Kidney (tissue), 22 donors: ENCODE measurements at places on chromosomes 5 and 9. TPM values are rescaled to one million over a fixed set of nuclear protein-coding genes. Genes with fewer than 3 reads are reported as not detected.
A peak's percentile ranks its signal among the peaks of the same experiment; 100 is the strongest.

- H3K27ac ChIP-seq: no peak overlapping the region
- no peaks in the 10 kb centered on the region for H3K27me3 ChIP-seq
- DNase-seq: no peak
- no peaks in the 10 kb centered on the region for H3K36me3 ChIP-seq
- H3K4me1 ChIP-seq: no peaks in the 10 kb centered on the region
These were observed 70.4 kb upstream of the SIMC1 start for GRCh38 chr5:176167800-176168199.

DNA sequence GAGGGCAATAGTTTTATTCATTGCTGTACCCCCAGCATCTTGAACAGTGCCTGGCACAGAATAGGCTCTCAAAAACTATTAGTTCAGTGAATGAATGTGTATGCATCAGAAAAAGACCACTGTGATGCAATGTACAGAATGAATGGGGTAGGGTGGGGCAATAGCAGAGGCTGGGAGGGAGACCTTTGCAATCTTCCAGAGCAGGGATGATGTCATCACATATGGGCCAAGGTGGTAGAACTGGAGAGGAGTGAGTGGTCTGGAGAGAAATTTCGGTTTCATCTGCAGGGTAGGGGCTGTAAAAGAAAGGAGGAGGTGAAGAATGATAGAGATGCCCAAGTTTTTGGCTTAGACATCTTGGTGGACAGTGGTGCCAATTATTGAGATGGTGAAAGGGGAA is 23.4 kb upstream of the ARAP3 start:
- DNase-seq: no peak
- no peaks in the 10 kb centered on the region for H3K36me3 ChIP-seq
- H3K27ac ChIP-seq: no peak overlapping the region

DNA sequence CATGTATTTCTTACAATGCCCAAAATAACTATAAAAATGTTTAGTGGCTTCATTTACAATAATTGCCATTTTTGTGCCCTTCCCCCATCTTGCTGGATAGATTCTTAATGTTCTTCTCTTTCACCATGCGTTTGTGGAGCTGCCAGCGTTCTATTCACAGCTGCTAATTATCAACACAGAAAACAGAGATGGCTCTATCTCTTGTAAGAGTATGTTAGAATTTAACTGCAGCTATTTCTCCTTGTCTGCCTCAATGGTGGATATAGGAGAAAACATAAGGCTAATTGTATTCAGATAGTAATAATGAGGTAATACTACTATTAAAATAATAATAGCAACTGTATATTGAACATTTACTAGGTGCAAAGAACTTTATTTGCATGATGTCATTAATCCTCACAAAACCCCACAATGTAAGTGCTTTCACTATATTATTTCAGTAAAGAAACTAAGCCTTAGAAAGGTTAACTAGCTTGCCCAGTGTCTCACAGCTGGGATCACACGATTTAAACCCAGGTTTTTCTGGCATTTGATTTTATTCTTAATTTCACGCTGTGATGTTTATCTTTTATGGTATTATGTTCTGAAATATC is 50.1 kb downstream of the JAKMIP2 start:
- no peak overlapping the region for H3K27ac ChIP-seq
- no peaks in the 10 kb centered on the region for H3K36me3 ChIP-seq
- H3K4me3 ChIP-seq: no peak overlapping the region
- DNase-seq: no peak

DNA sequence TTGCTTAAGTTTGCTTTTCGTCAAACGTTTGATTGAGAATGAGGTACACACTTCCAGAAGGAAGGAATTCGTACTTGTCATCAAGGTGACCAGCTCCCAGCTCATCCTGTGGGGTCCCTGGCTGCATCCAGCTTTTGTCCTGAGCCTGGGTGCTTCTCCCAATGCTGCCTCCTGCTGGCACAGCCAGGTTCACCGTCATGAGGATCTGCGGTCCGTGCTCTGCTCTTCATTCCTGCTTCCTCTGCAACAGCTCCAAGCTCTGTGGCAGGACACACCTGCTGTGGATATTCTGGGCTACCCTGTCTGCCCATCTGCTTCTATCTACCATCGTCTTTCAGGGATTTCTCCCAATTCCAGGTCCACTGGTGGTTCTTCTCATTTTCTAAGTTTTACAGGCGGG is 13.3 kb upstream of the UBE2QL1 start:
- no peaks in the 10 kb centered on the region for H3K27me3 ChIP-seq
- DNase-seq: peak; percentile 30
- H3K27ac ChIP-seq: no peak overlapping the region
- no peak overlapping the region for H3K4me3 ChIP-seq

DNA sequence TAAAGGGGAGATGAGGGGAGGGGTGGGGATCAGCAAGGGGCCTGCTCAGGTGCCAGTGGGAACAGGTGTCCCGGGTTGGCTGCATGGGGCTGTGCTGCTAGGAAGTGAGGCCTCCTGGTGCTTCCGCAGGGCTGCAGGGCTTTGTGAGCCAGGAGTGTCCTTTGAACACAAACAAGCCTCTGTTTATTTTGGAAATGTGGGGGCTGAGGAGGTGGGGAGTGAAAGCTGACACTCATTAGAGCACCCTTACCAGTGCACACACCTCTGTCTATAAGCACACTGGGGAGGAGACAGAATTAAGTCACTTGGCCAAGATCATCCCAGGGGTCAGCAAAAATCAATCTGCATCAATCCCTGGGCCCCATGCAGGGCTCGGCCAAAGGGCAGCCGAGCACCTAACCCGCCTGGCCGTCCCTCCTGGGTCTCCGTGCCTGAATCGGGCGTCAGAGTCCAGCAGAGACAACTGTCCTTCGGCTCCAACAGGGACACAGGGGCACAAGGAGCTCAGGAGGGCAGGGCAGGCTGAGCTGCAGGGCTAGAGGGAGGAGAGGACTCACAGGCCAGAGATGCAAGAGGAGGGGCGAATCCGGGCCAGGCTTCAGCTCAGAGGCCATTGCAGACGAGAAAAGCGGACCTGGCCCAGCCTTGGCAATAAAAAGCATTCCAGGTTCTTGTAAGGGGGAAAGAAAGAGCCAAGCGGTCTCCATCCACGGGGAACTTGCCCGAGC is 99.8 kb downstream of the VAV2 start:
- DNase-seq: no peak
- H3K27ac ChIP-seq: peak overlapping the region; percentile 43
- no peaks in the 10 kb centered on the region for H3K27me3 ChIP-seq
- no peak overlapping the region for H3K4me3 ChIP-seq
- peaks cover 7% of the 10 kb centered on the region for H3K4me1 ChIP-seq
- no peaks in the 10 kb centered on the region for H3K36me3 ChIP-seq

GRCh38 chr5:89241186-89241585 is 358.2 kb upstream of the MEF2C start:
- H3K27me3 ChIP-seq: no peaks in the 10 kb centered on the region
- H3K4me1 ChIP-seq: no peaks in the 10 kb centered on the region
- no peak for DNase-seq
- H3K4me3 ChIP-seq: no peak overlapping the region
- H3K27ac ChIP-seq: no peak overlapping the region

DNA sequence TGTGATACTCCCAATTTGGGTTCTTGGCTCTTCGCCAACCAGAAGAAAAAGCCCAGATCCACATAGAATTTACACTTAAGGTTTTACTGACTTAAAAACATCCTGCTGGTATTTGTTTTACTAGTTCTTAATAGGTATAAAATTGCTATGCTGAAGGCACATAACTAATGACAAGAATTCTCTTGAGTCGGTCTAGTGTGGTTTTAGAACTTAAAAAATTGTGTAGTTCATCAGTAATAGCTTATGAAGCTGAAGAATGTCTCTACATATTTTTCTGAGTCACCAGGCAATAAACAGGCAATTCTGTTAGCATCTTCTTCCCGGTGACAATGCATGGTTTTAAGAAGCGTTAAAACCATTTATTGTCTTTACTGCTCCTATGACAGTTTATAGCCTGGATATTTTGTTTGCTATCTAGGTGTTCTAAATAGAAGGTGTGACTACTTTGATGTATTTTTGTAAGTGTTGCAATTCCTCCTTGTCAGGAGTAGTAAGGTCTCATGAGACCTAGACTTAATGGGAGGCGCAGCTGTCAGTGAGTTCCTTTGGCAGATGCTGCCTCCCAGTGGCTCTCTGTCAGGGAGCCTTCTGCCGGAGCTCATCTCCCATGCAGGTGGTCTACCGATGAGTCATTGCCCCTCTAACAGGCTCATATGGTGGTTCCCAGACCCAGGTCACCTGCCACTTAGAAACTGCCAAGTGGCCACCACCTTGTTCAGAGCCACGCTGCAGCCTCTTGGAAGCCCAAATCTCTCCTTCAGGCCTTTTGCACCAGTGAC is 173.8 kb downstream of the MAST4 start:
- no peaks in the 10 kb centered on the region for H3K36me3 ChIP-seq
- H3K27ac ChIP-seq: no peak overlapping the region
- H3K4me1 ChIP-seq: no peaks in the 10 kb centered on the region
- no peak overlapping the region for H3K4me3 ChIP-seq

DNA sequence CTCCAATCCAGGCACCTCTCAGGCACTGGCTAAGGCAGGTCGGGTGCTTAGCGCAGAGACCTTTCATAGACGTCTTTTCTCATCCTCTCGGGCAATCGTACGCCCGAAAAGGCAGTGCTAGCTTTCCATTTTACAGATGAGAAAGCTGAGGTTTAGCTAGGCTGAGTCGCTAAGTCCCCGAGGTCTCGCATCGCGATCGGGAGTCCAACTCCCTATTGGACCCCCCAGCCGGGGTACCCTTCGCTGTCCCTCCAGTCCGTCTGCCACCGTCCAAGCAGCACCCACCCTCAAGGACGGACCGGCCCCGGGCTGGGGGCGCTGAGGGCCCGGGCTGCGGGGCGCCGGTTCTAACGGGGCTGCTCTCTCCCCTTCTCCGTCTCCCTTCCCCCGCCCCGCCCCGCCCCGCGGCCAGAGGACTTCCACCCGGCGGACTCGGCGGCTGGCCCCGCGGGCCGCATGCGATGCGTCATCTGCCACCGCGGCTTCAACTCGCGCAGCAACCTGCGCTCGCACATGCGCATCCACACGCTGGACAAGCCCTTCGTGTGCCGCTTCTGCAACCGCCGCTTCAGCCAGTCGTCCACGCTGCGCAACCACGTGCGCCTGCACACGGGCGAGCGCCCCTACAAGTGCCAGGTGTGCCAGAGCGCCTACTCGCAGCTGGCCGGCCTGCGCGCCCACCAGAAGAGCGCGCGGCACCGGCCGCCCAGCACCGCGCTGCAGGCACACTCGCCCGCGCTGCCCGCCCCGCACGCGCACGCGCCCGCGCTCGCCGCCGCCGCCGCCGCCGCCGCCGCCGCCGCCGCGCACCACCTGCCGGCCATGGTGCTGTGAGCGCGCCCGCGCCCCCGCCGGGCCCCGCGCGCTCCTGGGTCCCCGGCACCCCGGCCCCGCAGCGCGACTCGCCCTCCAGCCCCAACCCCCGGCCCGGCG is 12.5 kb upstream of the EXOSC2 start:
- no peak overlapping the region for H3K27ac ChIP-seq
- peaks cover 4% of the 10 kb centered on the region for H3K27me3 ChIP-seq
- DNase-seq: peak; percentile 86
- peaks cover 5% of the 10 kb centered on the region for H3K4me1 ChIP-seq
- H3K36me3 ChIP-seq: no peaks in the 10 kb centered on the region

- no peaks in the 10 kb centered on the region for H3K36me3 ChIP-seq
- peak; percentile 52 for DNase-seq
- H3K4me3 ChIP-seq: peak overlapping the region; percentile 38
These were observed 165.0 kb upstream of the ZNF462 start for GRCh38 chr9:106697750-106698502.

DNA sequence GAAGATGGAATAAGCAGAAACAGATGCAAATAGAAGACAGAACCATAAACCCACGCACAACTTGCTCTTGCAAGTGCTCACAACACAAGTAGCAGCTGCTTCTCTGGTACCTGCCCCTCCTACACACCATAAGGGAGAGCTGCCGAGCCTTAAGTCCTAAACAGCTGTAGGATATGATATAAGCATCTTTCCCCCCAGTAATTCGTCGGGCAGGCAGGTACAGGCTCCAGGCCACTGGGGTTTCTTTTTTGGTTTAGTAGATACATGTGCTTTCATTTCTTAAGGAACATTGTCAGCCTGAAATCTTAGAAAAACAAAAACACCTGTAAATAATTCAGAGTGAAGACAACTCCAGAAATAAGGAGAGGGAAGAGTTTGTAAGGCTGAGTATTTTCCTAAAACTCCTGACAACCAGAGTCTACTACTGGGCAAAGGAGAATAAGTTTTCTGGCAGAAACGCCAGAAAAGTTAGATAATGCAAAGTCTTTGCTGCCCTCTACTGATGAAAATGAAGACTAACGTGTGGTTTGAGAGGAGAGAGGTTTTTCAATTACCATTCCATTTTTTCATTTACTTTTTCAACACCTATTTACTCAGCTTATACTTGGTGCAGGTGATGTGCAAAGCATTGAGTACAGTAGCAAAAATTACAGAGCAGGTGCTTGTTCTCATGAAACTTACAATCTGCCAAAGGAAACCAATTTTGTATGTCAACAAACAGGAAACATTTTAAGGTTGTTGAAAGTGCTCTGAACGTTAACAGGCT is 20.1 kb upstream of the TCERG1 start:
- H3K36me3 ChIP-seq: no peaks in the 10 kb centered on the region
- no peak for DNase-seq
- H3K27ac ChIP-seq: no peak overlapping the region

- H3K36me3 ChIP-seq: no peaks in the 10 kb centered on the region
- H3K27ac ChIP-seq: no peak overlapping the region
- no peaks in the 10 kb centered on the region for H3K27me3 ChIP-seq
- H3K4me3 ChIP-seq: no peak overlapping the region
- DNase-seq: peak; percentile 51
These were observed 29.3 kb downstream of the TNFAIP8 start for GRCh38 chr5:119385136-119385535.

DNA sequence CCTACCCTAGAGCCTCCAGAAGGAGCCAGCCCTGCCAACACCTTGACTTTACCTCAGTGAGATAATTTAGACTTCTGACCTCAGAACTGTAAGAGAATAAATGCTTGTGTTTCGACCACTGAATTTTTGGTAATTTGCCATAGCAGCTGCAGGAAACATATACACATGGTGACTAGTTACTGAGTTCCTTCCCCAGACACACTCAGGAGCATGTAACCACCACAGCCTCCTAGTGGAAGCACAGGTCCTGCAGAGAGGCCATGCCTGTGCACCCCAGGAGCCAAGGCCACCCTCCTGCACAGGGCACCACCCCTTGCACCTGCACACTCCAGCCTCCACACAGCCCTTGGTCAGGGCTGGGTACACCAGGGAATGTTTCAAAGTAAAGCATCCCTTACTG is 7.6 kb upstream of the CAMSAP1 start:
- no peak overlapping the region for H3K4me3 ChIP-seq
- no peaks in the 10 kb centered on the region for H3K27me3 ChIP-seq
- DNase-seq: no peak
- peaks cover 5% of the 10 kb centered on the region for H3K36me3 ChIP-seq
- H3K4me1 ChIP-seq: no peaks in the 10 kb centered on the region

- H3K27me3 ChIP-seq: no peaks in the 10 kb centered on the region
- no peaks in the 10 kb centered on the region for H3K4me1 ChIP-seq
- no peak overlapping the region for H3K27ac ChIP-seq
- no peaks in the 10 kb centered on the region for H3K36me3 ChIP-seq
These were observed 84.6 kb downstream of the BOD1 start for GRCh38 chr5:173531863-173532262.

SLC25A2 gene
- polyA plus RNA-seq: not detected

FAT2 gene
- polyA plus RNA-seq: 0.37 TPM

DMRT2 gene
- 38.3 TPM for polyA plus RNA-seq

INSL4 gene
- polyA plus RNA-seq: not detected
